ENCODE measurements at places on chromosomes 4 and X.

DNA sequence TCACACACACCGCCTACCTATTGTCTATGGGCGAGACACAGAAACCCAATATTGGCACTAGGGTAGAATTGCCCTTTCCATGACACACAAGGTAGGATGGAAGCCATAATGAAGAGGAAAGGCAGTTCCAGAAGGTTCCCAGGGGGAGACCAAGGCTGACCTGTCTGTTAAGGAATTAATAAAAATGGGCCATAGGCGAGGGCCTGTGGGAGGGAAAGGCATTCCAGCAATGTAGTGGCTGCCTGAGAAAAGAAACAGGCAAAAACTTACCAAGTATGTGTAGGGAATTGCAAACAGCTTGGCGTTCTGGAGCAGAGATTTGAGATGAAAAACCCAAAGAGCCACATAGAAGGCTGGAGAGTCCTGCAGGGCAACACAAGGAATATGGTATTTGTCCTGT, 19.1 kb downstream of the MAGED2 start:
- DNase-seq: no peak

GRCh38 chr4:122827879-122828601, 1.4 kb downstream of the FGF2 start:
- DNase-seq: no peak

DNA sequence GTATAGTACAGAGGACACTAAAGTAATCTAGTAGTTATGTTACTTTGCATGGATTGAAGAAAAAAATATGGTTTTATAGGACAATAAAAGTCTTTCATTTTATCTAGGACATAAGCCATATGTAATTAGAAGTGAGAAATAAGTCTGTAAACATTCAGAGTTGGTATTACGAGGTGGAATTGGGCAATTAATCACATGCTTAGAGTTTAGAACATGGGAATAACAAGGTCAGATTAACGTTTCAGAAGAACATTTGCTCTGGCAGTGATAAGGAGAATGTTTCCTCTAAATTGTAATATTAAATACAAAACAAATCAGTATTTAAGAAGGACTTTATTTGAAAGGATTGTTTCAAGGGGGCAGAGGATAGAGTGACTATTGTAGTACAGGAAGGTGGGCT, 15.6 kb upstream of the SULT1E1 start:
- no peak for DNase-seq

DNA sequence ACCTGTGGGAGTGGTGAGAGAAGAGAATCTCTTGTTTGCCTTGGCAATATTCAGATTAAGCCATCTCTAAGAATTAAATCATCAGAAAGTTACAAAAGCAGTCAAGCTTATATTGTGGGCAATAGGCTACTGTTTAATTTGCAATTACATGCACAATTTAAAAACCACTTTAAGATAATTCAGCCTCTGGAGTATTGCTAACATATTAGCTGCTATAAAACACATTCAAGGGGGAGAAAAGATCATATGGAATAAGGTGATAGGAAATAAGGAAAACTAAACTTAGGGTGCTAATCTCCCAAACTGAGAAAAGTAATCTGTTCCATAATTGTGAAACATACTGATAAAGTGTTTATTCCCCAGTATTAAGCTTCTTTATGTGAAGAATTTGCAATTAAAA, 103.9 kb downstream of the ARAP2 start:
- DNase-seq: no peak

DNA sequence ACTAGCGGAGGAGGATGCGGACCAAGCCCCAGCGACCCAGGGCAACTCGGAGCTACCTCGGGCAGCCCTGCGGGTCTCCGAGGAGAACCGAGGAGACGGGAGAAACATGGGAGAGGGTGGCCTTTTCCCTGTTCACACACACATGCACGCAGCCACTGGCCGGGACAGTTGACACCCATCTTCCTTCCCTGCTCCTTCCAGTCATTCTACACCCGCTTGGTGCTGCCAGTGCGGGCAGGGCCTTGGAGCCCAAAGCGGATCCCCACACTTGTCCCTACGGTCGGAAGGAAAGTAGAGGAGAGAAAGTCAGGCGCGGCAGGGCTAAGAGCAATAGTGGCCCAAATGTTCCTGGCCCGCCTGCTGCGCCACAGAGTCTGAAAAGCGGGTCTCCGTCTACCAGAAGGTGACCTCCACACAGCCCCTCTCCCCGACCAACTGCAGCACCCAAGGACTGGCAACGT, 1.1 kb upstream of the PPP3CA start:
- DNase-seq: no peak

- peak; percentile 72 for DNase-seq
Observed at GRCh38 chr4:22515145-22515887, 550 bp downstream of the ADGRA3 start.

DNA sequence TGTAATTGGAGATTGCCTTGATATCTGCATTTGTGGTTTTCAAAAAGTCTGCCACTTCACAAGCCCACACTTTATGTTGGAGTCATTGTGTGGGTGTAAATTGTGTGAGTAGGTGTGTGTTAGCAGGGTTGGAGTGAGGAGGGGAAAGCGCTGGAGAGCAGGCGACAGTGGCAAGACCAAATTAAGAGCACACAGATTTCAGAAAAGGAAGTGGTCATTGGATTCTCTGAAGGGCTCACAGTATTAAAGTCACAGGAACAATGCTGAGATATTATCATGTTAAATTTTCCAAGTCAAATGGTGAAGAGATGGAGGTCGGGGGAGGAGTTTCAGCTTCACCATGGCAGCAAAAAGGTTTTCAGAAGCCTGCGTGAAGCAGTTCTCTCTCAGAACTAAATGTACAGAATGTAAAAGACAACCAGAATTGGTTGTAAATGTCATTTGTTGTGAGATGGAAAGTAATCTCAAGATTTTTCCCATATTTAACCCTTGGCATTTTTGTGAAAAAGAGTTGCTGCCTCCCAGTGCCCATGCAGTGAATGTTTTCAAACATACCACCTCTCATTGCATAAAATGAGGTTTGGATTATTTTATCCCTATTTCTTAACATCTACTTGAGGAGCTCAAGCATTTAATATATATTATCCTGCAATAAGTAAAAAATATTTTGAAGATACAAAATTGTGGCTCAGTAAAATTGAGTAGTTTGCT, 265.9 kb downstream of the ZNF674 start:
- no peak for DNase-seq

DNA sequence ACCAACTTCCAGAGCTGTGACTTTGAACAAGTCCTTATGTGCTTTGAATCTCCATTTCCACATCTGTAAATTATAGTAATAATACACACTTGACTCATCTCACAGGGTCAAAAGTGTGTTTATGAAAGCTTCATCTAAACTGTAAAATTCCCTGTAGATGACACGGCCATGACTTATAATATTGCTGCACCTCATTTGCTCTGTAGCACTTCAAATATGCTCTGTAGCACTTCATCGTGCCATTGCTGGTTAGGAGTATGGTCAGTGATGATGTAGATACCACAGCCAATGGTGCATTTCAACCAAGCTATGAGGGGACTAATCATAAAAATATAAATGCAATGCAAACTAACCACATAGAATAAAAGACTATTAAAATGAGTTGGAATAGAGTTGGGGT, 318.6 kb downstream of the ANK2 start:
- no peak for DNase-seq

- DNase-seq: no peak
Observed at GRCh38 chr4:47567511-47567910, 82.4 kb downstream of the ATP10D start.

DNA sequence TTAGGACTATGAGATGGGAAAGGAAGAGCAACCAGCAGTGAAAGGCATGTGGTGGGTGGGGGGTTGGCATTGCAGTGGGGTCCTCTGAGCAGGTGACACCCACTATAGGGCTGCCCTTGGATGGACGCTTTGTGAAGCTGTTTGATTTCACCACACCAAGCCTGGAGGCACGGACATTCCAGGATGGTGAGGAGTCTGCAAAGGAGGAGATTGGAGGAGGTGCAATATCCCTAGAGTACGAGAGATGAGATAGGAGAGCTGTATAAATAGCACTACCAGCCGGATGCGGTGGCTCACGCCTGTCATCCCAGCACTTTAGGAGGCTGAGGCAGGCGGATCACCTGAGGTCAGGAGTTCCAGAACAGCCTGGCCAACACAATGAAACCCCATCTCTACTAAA, 42.3 kb downstream of the SHOX start:
- DNase-seq: peak; percentile 21

DNA sequence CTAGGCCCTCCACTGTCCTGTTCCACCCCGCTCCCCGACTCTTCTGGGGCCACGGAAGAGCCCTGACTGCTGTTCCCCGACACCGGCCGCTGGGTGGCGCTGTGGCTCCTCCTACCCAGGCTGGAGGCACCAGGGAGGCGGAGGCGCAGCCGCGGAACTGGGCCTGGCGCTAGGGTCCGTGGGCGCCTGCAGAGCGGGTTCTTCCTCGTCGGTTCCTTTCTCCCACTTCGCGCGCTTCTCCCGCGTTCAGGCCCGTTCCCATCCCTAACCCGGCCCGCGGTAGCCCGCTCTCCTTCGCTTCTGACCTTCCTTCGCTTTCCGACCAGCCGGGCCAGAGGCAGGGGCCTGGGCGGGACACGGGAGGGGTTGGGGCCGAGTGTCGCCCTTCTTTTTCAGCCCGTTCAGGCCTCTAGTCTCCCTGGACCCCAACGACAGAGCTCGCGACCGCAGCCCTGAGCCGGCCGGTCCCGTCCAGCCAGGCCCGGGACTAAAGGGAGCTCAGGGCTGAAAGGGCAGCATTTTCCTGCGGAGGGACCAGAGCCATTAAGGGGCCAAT, 34.3 kb downstream of the NALF2 start:
- no peak for DNase-seq

DNA sequence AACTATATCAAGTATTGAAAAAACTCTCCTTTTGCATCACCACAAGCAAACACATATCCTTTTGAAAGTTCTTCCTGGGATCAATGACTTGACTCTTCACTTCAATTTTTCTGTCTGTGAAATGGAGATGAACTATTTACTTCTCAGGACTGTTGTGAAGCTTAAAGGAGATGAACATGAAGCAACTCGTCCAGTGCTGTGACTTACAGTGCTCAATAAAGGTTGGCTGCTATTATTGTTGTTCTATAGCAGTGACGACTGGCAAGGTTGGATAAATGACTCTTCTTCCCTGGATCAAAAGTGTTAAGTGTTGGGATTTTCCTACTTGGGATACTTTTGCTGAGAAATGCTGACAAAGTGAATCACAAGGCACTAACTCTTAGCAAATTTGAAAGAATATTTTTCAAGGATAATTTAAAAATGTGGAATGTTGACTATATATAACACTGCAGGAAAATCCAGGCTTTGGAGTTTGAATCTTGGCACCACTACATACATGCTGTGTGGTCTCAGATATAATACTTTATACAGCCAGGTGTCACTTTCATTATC, 13.7 kb downstream of the FRAS1 start:
- no peak for DNase-seq

DNA sequence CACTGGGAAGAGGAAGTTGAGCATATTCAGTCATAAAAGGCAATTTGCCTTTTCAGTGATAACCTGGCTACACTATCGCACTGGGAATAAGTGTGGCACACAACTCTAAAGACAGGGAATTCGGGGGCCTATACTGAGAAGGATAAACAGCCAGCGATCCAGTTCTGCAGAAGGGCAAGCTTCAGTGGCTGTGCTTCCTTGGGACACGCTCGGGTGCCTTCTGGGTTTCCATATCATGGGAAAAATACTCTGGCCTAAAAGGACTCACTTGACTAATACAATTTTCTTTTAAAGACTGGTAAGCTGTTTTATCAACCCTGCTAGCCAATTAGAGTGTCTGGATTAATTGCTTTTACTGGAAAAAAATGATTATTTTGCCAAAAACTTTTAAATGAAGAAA, 58.5 kb downstream of the TENM3 start:
- DNase-seq: no peak

DNA sequence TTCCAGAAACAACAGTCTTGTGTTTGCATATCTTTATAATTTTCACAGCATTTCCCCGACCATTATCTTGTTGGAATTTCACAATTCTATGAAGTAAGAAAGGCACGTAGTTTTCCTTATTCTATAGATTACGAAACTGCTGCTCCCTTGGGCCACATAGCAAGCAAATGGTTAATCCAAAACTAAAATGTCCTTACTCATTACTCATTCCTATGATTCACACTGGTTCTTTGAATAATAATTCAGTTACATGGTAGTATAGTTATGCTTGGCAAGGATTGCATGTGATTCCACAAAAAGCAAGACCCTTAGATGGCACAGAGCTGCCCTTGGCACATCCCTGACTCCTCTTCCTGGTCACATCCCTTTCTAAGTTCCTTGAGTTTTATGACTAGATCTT, 51.2 kb downstream of the OR13H1 start:
- DNase-seq: no peak

- DNase-seq: no peak
Observed at GRCh38 chr4:171169396-171169795, 643.8 kb upstream of the GALNTL6 start.

All from RWPE2 (cell line).